ENCODE measurements at places on chromosomes 12 and 14.

DNA sequence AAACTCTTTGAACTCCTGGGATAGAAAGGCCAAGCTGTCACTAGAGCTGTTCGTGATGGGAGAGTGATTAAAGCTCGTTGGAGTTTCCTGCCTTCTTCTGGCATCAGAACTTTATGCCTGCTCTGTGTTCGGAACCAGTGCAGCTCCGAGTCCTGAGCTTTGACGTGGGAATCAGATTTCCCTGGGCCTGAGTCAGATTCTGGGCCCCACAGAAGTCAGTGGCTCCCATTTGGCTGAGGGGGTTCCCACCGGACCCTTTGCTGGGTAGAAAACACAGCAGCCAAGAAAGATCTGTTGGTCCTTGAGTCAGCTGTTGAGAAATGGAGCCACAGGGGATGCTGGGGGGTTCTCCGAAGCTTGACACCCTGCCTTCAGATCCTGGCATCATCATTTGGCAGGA, 238.0 kb downstream of the CHST11 start:
- DNase-seq: no peak

- DNase-seq: no peak
Observed at GRCh38 chr12:131736446-131737149, 25.7 kb downstream of the SFSWAP start.

- no peak for DNase-seq
Observed at GRCh38 chr14:54682578-54682977, 115.7 kb downstream of the SAMD4A start.

- no peak for DNase-seq
Observed at GRCh38 chr12:12081836-12082497, 11.2 kb downstream of the BCL2L14 start.

GRCh38 chr12:22034709-22035506, 11.1 kb upstream of the CMAS start:
- no peak for DNase-seq

DNA sequence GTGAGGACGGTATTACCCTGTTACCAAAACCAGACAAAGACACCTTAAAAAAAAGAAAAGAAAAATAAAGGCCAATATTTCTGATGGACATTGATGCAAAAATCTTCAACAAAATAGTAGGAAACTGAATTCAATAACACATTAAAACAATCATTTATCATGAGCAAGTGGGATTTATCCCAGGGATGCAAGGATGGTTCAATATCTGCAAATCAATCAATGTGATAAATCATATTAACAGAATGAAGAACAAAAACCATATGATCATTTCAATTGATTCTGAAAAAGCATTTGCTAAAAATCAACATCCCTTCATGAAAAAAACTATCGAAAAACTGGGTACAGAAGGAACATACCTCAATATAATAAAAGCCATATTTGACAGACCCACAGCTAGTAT, 32.3 kb upstream of the ATP2B1 start:
- DNase-seq: no peak

Measured in stimulated activated CD8-positive, alpha-beta memory T cell treated with anti-CD3 and anti-CD28 coated beads, Interleukin-12 subunit alpha, Interleukin-12 subunit beta, amount 100 ng/mL, for 1 hour (primary cell).